HuH-7 (cell line): ENCODE measurements at places on chromosomes 7 and 10.

DNA sequence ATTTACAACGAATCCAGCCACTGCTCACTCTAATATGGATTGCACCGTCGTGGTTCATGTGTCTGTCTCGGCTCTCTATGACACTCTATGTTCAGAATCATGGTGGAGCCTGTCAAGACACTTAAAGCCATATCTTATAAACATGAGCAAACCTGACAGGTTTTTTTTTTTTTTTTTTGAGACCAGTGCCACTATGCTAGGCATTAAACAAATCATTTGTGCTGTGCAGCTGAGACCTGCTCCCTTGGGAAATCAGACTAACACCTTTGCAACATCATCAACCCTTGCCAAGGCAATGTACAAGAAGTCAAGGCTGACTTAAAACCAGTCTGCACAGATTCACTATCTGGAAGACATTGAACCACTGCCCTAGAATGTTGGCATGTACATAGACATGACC lies 181.2 kb upstream of the ANK3 start:
- DNase-seq: no peak

- no peak for DNase-seq
Measured at GRCh38 chr10:4215485-4215884, 430.5 kb upstream of the KLF6 start.

- no peak for DNase-seq
Measured at GRCh38 chr7:20839196-20839735, 52.6 kb upstream of the SP8 start.

DNA sequence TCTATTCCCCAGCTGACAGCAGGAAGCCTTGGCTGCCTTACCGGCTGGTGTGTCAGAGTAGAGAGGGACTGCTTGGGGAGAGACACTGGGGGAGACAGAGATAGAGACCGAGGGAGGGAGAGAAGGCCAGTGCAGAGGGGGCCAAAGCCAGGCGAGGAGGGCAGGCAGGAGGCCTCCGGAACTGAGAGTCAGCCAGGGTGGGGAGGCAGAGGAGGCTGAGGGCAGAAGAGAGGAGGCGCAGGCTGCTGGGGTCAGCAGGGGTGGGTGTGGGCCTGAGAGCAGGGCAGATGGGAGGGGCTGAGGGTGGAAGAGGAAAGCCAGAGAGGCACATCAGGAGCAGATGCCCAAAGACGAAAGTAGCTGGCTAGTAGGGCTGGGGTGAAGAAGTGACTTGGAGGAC lies 57.2 kb upstream of the PAX2 start:
- no peak for DNase-seq

GRCh38 chr7:137820677-137821420 lies 25.9 kb downstream of the DGKI start:
- DNase-seq: no peak

DNA sequence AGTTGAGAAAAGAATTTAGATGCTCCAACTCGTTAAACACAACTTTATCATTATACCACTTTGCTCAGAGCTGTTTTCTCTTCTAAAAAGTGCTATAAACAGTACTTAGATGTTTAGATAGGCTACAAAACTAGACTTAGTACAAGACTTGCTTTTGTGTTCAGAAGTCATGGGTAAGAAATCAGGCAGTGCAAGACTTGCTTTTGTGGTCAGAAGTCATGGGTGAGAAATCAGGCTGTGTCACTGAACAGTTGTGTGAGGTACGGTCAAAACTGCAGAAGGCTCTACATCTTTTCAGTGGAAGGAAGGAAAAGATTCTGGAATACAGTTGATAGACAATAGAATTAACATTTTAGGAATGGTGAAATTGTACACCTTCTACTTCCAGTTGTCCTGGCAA lies 239.7 kb downstream of the DNAJB9 start:
- no peak for DNase-seq

GRCh38 chr7:102111061-102112041 lies 175.3 kb upstream of the SH2B2 start:
- DNase-seq: no peak

- peak; percentile 43 for DNase-seq
Measured at GRCh38 chr7:46153951-46154787, 233.1 kb upstream of the IGFBP3 start.

GRCh38 chr7:16409777-16410176 lies 11.6 kb downstream of the CRPPA start:
- no peak for DNase-seq

DNA sequence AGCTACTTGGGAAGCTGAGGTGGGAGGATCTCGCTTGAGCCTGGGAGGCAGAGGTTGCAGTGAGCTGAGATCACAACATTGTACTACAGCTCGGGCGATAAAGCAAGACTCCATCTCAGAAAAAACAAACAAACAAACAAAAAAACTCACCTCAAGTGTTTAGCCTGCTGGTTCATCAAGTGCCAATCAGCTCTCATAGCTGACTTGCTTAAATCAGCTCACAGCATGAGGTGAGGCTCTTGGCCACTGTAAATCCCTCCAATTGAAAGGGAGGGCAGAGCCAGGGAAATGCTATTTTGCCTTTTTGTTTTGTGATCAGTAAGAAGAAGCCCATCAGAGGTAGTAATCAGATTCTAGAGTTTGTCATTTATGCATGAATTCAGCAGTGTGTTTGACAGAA lies 112.3 kb downstream of the RAB11FIP2 start:
- no peak for DNase-seq

- no peak for DNase-seq
Measured at GRCh38 chr7:64997927-64998391, 7.1 kb upstream of the ZNF117 start.

- DNase-seq: no peak
Measured at GRCh38 chr10:126872768-126873167, 32.5 kb upstream of the DOCK1 start.

- DNase-seq: no peak
Measured at GRCh38 chr7:148912758-148913541, 28.9 kb upstream of the EZH2 start.

DNA sequence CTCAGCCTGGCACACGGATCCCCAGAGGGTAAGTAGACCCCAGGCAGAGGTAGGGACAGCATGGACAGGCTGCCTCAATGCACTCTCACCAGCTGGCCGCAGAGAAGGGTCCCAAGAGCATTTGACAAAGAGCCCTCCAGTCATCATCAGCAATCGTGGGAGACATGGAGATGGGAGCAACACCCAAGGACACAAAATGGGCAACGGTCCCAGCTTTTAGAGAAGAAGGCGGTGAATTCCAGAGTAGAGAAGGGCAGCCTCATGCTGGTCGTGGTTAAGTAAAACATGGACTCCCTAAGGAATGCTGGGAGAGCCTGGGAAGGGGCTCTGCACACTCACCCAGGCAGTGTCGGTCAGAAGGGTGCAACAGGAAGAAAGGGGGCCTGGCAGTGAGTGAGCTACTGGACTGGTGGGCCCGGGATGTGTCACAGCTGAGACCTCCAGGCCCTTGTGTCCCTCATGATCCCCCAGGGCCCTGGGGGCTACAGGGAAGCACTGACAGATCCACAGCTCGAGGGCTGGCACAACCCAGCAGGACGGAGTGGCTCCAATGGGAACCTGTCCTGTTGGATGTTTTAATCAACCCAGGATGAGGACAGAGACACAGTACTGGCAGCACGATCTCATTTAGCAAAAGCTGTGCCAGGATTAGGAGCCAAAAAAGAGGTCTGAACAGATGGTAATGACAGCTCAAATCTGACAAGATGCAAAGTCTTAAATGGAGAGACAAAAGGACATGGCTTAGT lies 147.1 kb downstream of the NEURL1 start:
- DNase-seq: no peak

- DNase-seq: no peak
Measured at GRCh38 chr7:143023047-143023446, 3.9 kb downstream of the OR9A2 start.

GRCh38 chr7:83956104-83956503 lies 238.5 kb downstream of the SEMA3A start:
- DNase-seq: no peak

- DNase-seq: no peak
Measured at GRCh38 chr10:85647741-85648140, 718.9 kb downstream of the GRID1 start.

GRCh38 chr7:71386152-71386785 lies 254.3 kb downstream of the GALNT17 start:
- DNase-seq: no peak

- DNase-seq: no peak
Measured at GRCh38 chr7:79217468-79217867, 236.0 kb downstream of the MAGI2 start.

GRCh38 chr10:37732685-37733084 lies 124.7 kb downstream of the ZNF248 start:
- no peak for DNase-seq

GRCh38 chr7:71157757-71158156 lies 25.8 kb downstream of the GALNT17 start:
- DNase-seq: no peak

DNA sequence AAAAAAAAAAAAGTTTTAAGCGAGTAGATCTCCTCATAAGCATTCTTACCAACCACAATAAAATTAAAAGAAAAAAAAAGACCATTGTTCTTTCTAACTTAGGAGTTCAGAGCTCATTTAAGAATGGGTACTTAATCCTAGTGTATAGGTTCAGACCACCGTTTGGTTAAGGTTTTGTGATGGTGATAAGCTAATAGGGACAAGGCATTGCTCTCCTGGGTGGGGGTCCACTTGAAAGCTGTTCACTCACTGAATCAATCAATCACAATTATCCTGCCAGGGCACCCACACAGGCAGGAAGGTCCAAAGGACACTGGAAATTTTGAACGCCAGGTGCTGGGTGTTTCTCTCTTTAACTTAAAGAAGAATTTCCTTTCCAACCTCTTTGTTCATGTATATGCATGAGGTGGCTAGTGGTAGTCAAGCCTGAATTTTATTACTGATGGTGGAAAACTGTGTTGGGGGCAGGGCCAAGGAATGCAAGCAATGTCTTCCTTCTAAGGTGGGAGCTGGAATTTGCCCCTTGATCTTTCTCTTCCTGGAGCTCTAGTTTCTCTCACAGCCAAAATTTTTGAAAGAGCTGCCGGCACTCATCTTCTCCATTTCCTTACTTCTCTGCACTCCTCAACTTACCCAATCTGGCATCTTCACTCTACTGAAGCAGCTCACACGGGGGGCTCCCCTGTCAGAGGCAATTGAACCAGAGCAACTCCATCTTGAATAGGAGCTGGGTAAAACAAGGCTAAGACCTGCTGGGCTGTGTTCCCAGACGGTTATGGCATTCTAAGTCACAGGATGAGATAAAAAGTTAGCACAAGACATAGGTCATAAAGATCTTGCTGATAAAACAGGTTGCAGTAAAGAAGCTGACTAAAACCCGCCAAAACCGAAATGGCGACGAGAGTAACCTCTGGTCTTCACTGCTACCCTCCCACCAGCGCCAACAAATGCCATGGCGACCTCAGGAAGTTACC lies 7.5 kb upstream of the FAM131B start:
- DNase-seq: no peak

DNA sequence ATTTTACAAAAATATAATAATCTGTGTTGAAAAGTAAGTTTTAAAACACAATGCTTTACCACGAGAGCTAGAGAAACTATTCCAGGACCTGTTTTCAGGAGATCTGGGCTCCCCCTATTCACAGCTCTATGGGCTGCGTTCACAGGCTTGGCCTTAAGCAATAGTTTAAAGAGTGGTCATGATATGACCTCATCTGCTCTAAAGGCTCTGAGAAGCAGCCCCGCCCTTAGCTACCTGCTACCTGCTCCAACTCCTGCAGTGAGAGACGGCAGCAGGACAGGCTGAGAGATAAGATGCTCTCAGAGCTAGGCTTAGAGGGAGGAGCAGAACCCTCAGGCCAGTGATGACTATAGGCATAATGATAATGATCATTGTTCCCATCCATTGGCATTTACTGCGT lies 12.6 kb downstream of the ALOX5 start:
- DNase-seq: no peak

DNA sequence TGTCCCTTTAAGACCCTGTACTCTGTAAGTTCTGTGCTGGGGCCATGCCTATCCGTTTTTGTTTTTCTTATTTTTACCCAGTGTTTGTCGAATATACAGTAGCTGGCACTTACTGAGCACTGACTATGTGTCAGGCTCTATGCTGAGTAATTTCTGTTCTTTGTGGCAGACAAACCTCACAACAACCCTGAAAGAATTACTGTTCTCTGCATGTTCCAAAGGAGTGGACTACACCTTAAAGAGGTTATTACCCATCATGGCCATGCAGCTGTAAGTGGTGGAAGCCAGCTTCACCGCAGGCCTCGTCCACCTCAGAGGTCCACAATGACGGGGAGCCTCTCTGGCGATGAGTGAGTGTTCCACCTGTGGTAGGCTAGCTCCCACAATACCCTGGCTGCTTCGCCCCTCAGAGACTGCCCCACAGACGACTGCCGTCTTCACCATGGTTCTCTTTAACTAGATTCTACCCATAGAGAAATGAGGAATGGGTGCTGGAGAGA lies 30.1 kb upstream of the RBM20 start:
- DNase-seq: no peak

GRCh38 chr7:47478017-47478344 lies 103.9 kb downstream of the TNS3 start:
- no peak for DNase-seq

GRCh38 chr7:66043681-66044497 lies 31.7 kb upstream of the ASL start:
- peak; percentile 61 for DNase-seq

DNA sequence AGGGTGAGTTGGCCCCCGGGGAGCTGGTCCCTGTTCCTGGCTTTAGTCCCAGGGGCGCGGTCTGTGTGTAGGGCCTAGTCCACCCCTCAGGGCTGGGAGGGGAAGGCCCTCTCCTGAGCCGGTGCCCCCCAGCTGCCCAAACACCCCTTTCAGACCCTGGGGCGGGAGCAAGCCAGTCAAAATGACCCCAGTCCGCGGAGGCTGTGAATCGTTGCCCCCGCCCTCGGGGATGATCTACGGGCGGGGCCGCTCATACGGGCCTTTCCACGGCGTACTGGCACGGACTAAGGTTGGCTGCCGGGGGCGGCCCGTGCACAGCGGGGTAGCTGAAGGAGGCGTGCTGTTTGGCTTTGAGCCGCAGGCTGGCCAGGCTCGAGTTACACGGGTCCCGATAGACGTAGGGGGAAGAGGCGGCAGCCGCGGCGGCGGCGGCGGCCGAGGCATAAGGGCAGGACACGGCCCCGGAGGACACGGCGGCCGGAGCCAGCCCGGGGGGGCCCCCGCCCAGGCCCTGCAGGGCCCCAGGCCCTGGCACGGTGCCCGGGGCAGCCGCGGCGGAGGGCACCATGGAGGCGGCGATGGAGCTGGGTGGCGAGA lies 4.3 kb downstream of the ELOVL3 start:
- DNase-seq: peak; percentile 65

GRCh38 chr10:43943818-43944360 lies 295.2 kb upstream of the ZNF32 start:
- DNase-seq: no peak

DNA sequence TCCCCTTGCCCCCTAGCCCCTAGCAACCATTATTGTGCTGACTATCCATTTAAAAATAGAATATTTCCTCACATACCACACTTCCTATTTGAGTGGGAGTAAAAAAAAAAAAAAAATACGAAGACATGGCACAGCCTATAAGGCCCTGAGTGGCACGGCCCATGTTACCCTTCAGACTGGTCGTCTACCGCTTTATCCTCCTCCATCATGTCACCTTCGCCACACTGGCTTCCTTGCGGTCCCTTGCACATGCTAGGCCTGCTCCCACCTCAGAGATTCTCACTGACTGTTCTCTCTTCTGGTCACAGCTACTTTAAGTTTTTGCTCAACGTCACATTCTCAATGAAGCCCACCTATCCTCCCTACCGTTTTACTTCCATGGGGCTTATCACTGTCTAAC lies 130.3 kb downstream of the ATE1 start:
- no peak for DNase-seq

GRCh38 chr7:105791926-105792325 lies 84.5 kb downstream of the ATXN7L1 start:
- DNase-seq: no peak
